ENCODE measurements at places on chromosomes 12 and 14.

- DNase-seq: no peak
- H3K4me3 ChIP-seq: no peak overlapping the region
- H3K4me1 ChIP-seq: no peaks in the 10 kb centered on the region
- no peak overlapping the region for H3K27ac ChIP-seq
These were observed 111.1 kb downstream of the KITLG start for GRCh38 chr12:88469154-88469553.

GRCh38 chr12:113673458-113674238 lies 202.0 kb upstream of the LHX5 start:
- peaks cover 72% of the 10 kb centered on the region for H3K27me3 ChIP-seq
- no peak for DNase-seq
- no peak overlapping the region for H3K4me3 ChIP-seq
- no peaks in the 10 kb centered on the region for H3K4me1 ChIP-seq

- H3K4me3 ChIP-seq: no peak overlapping the region
- no peaks in the 10 kb centered on the region for H3K36me3 ChIP-seq
- no peak overlapping the region for H3K27ac ChIP-seq
- peaks cover 1% of the 10 kb centered on the region for H3K4me1 ChIP-seq
- DNase-seq: no peak
These were observed 116.7 kb downstream of the LMNTD1 start for GRCh38 chr12:25436206-25437030.

DNA sequence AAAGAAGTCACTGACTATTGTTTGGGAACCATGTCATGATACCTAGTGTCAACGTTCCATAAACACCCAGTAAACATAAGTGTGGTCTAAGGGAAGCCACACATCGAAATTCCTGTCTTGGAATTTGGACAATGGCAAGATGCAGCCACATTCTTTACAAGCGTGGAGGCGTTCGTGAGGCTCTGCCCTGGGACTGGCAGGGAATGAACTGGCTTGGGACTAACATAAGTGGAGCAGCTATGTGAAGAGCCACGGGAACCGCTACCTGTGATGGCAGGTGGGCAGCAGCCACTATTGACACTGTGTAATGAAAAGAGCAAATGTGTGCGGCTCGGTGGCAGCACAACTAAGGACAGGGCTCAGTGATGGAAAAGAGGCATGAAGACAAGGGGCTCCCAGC lies 10.0 kb upstream of the NRIP2 start:
- no peak for DNase-seq
- H3K27ac ChIP-seq: no peak overlapping the region
- no peak overlapping the region for H3K4me3 ChIP-seq
- peaks cover 6% of the 10 kb centered on the region for H3K27me3 ChIP-seq
- H3K4me1 ChIP-seq: peaks cover 7% of the 10 kb centered on the region

- H3K4me3 ChIP-seq: no peak overlapping the region
- H3K27ac ChIP-seq: no peak overlapping the region
- H3K27me3 ChIP-seq: peaks cover 50% of the 10 kb centered on the region
- H3K36me3 ChIP-seq: peaks cover 2% of the 10 kb centered on the region
- no peaks in the 10 kb centered on the region for H3K4me1 ChIP-seq
- no peak for DNase-seq
These were observed 37.0 kb upstream of the GALNT9 start for GRCh38 chr12:132366341-132366861.

DNA sequence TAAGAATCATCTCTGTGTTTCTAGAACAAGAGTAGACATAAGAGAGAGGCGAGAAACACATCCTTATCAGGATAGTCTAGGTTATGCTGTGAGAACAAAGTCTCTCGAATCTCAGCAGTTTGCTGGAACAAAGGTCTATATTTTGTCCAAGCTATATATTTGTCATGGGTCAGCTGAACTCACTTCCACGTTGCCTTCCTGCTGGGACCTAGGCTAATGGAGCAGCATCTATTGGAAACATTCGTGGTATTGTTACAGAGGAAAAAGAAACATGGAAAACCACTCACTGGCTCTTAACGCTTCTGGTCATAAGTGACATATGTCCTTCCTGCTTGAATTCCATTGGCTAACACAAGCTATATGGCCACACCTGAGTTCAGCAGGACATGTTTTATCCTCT lies 112.6 kb upstream of the DYRK2 start:
- H3K36me3 ChIP-seq: no peaks in the 10 kb centered on the region
- no peaks in the 10 kb centered on the region for H3K4me1 ChIP-seq
- H3K27me3 ChIP-seq: peaks cover 7% of the 10 kb centered on the region
- no peak overlapping the region for H3K27ac ChIP-seq
- no peak overlapping the region for H3K4me3 ChIP-seq

- no peaks in the 10 kb centered on the region for H3K36me3 ChIP-seq
- H3K4me1 ChIP-seq: no peaks in the 10 kb centered on the region
- DNase-seq: no peak
- H3K27ac ChIP-seq: no peak overlapping the region
- H3K4me3 ChIP-seq: no peak overlapping the region
These were observed 151.0 kb upstream of the ATP2B1 start for GRCh38 chr12:89859508-89860220.

DNA sequence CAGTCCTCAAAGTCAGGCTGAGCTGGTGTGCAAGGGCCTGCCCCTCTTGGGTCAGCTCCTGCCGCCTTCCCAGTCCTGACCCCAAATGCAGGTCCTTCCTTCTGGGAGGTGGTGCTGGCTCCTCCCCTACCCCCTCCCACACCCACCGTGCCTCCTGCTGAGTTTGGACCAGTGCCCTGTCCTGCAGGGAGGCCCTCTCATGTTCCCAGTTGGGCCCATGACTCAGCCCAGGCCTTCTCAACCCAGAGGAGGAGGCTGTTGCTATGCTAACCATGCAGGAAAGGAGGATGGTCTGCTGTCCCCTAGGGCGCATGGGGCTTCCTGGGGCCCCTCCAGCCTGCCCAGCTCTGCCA lies 4.4 kb downstream of the ZBTB42 start:
- no peak for DNase-seq
- H3K27ac ChIP-seq: no peak overlapping the region
- no peaks in the 10 kb centered on the region for H3K27me3 ChIP-seq
- H3K4me1 ChIP-seq: peaks cover 4% of the 10 kb centered on the region
- no peaks in the 10 kb centered on the region for H3K36me3 ChIP-seq

GRCh38 chr12:32217354-32218310 lies 111.0 kb downstream of the BICD1 start:
- peaks cover 29% of the 10 kb centered on the region for H3K36me3 ChIP-seq
- H3K4me3 ChIP-seq: no peak overlapping the region
- H3K27me3 ChIP-seq: no peaks in the 10 kb centered on the region
- DNase-seq: no peak
- peak overlapping the region; percentile 25 for H3K27ac ChIP-seq

DNA sequence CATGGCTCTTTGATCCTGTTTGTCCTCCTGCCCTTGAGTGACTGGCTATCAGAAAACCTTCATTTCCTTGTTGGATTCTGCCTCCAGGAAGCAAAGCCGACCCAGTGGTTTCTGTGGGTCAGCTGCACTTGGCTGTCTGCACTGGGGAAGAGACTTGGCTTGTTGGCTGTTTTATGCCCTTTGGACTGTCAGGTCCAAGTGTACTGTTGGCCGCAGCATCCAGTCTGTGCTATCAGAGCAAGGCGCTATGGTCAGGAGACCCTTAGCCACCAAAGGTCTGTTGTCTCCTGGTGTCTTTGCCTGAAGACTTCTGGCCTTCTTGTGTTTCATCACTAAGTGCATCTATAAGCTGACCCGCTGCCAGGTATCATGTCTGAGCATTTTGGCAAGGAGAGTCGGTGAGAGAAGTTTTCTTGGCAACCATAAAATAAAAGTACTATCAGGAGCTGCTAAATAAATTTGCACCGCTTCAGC lies 177.4 kb upstream of the HIF1A start:
- H3K4me3 ChIP-seq: no peak overlapping the region
- no peaks in the 10 kb centered on the region for H3K4me1 ChIP-seq
- no peaks in the 10 kb centered on the region for H3K36me3 ChIP-seq
- DNase-seq: no peak

All from progenitor cell of endocrine pancreas (in vitro differentiated cells).